ENCODE measurements at places on chromosomes 3 and 15.

DNA sequence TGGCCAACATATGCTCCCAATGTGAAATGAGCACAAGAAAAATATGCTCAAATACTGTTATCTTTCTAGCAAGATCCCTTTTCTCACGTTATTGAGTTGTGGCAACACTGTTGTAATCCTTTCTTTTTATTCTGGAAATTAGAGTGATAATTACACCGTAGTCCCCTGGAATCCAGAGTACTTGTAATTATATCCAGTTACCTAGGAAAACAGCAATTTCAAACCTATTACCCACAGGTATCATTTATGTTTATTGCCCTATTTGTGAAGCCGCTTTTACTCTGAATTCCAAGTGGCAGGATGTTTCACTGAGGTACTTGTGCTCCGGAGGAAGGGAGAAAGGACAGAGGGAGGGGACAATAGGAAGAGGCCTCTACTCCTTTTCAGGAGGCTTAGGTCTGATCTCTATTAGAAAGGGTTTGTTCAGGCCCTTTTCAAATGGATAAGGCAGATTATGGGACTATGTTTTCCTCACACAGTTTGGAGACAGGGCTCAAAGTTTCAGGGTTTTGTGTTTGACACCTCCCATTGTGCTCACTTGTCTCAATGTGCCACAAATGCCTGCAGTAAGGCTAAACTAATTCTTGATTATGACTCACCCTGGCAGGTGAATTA is 646.6 kb downstream of the TUSC7 start:
- DNase-seq: no peak

- DNase-seq: no peak
Measured at GRCh38 chr15:64780600-64781156, 5.3 kb upstream of the RBPMS2 start.

GRCh38 chr15:72887376-72887775 is 103.8 kb upstream of the ADPGK start:
- DNase-seq: no peak

- DNase-seq: no peak
Measured at GRCh38 chr3:42033741-42034140, 57.4 kb upstream of the TRAK1 start.

DNA sequence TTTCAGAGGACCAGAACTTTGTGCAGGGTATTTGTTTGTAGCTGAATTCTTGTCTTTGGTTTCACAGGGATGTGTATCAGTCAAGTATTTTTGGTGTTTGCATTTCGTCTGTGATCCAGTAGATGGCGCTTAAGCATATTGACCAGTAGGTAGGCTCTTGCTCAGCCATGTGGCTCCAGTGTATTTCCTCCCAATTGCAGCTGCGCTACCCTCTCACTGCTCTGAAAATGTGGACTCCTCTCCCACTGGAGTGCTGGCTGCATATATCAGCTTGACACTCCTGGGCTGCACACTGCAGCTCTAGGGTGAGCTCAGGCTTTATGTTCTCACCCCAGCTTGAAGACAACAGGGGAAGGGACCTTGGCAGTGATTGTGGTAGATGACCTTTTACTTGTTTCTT is 1264.3 kb upstream of the ALCAM start:
- DNase-seq: no peak

DNA sequence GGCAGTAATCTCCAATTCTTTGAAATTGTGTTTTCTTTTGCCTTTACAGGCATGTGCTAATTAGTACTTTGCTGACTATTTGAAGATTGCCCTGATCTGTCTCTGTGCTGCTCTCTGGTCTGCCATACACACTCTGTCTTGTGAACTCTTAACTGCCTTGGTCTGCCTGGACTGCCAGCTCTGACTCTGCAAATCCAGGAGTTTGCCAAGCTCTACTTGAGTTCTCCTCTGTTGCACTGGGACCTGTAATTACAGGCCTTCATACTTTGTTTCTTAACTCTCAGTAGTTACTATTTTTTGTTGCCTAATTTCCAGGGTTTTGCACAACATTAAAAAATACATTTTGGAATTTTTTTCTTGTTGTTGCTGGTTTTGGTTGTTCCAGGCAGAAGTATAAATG is 155.0 kb downstream of the RSRC1 start:
- no peak for DNase-seq

DNA sequence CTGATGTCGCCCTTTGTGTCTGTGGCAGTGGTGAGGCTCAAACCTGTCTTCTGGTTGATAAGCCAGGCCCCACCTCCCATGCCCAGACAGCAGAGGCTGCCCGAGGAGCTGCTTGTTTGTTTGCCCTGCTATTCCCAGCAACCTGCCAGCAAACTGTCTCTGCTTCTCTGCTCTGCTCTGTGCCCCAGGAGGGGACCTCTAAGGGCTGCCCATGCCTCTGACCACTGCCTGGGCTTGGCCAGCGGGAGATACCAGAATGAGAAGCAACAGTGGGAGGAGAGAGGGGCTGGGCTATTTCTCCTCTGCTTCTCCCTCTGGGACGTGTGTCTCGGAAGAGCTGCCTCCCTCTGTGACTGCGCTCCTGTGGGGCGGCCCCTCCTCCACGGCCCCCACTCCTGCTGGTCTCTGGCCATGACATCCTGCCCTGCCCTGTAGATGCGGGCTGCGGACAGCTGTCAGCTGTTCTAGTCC is 213.1 kb downstream of the RPLP1 start:
- no peak for DNase-seq

DNA sequence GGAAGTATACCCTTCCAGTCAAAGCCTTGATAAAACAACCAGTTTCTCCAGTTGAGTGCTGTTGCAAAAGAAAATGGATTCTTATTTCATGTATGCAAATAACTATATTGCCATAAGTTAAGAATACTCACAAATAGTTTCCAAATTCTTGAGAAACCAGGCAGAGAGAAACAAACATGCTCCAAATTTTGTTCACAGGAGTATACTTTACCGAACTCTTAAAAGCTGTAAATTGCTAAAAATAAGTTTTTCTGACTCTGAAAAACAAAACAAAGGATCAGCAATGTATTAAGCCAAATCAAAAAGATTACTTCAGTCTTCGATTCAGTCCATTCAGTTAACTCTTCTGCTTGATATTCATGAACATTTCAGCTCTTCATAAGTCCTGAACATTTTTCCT is 646.5 kb downstream of the MCTP2 start:
- DNase-seq: no peak

GRCh38 chr3:105613120-105613519 is 246.4 kb downstream of the ALCAM start:
- DNase-seq: no peak

DNA sequence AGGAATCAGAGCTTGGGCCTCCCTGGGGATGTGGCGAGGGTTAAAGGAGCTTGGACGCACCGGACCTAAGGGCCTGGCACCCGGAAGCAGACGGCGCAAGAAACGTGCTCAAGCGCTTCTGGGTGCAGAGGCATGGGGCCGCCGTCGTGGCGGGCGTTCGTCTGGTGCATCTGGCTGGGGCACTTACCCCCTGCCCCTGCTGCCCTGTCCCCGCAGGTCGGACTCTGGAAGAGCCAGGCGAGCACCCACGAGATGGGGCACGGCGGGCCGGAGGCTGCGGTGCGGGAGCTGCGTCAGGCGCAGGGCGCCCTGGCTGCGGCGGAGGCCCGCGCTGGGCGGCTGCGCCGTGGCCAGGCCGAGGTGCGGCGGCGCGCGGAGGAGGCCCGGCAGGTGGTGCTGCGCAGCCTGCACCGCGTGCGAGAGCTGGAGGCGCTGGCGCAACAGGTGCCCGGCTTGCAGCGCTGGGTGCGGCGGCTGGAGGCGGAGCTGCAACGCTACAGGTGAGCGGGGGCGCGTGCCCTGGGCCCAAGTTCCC is 2.5 kb downstream of the EFCC1 start:
- no peak for DNase-seq

GRCh38 chr15:77030928-77031375 is 36.0 kb downstream of the PSTPIP1 start:
- DNase-seq: no peak

DNA sequence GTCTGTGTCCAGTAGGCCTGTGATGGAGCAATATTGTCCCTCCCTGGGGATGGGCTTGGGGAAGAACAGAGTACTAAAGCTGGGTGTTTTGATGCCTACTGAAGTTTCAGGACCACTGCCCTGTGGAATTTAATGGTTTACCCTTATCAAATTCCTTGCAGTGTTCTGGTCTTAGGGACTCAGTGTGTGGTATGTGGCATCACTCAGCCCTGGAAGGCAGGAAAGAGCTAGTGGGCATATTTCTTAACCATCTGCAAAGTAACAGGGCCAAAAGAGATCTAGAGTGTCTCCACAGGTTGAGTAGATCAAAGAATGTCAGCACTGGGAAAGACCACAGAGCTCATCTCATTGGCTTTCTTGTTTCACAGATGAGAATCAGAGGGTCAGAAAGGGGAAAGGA is 11.8 kb upstream of the SCN10A start:
- DNase-seq: no peak

DNA sequence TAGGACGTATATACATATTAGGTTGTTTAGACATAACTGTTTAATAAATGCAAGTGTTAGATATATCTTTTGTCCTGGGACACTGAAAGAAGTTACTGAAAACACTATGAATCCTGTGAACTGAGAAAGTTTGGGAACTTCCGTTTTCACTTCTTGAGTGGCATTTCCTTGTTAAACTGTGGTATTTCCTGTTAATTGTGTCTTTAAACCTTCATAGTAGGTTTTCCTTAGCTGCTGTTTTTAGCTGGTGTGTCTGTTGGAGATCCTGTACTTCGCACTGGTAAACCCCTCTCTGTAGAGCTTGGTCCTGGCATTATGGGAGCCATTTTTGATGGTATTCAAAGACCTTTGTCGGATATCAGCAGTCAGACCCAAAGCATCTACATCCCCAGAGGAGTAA is 37.1 kb downstream of the ATP6V1A start:
- DNase-seq: no peak

- no peak for DNase-seq
Measured at GRCh38 chr3:186760141-186760833, 23.1 kb upstream of the EIF4A2 start.

DNA sequence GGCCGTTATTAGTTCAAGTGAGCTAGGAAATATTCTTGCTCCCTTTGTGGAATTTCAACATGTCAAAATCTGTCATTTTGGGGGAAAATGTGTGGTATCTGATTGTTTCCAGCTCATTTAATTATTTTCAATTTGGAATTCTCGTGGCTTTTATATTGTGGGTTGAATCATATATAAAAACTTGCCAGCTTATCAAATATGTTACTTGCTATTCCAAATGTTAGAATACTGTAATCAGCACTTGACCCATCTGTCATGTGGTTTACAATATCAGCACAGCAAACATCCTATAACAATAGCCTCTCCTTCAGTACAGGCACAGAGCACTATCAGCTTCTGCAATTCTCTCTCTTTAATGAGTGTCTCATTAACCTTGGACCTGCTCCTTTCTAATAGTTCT is 130.2 kb upstream of the FEZF2 start:
- DNase-seq: no peak

GRCh38 chr15:81924729-81925128 is 121.1 kb downstream of the MEX3B start:
- no peak for DNase-seq

GRCh38 chr3:183817639-183818038 is 7.7 kb downstream of the MAP6D1 start:
- DNase-seq: no peak

- no peak for DNase-seq
Measured at GRCh38 chr3:94004301-94004910, 24.0 kb downstream of the STX19 start.

GRCh38 chr3:26592451-26592850 is 30.1 kb upstream of the LRRC3B start:
- DNase-seq: no peak

DNA sequence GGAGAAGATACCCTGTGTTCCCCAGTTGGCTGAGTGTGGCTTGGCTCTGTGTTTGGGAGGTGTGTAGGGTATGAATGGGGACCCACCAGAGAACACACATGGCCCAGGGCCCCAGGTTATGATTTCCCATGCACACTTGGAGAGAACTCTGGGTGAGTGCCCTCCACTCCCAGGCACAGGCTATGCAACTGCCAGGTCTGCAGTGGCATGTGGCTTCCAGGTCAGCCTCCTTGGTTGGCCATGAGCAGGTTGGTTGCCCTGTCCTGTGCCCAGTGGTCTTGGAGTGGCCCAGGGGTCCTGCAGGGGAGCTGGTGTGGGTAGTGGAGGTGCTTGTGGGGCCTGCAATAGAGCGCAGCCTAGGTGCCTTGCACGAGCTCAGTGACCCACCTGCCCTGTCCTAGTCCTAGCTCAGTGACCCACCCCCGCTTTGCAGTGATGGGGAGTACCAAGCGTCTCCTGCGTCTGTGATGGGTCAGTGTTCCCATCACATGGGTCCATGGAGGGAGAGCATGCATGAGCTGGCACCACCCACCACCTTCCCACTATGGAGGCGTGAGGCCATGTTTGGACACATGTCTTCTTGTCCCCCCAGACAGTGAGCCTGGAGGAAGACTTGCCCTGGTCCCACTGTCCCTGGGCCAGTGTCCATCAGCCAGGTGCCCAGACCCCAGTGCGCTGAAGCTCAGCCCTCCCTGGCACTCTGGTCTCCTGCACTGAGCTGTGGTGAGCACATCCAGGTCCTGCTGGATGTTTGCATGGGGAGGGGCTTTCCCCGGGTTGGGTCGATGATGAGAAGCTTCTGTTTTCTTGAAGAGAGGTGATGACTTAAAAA is 217.3 kb downstream of the SNRPN start:
- no peak for DNase-seq

DNA sequence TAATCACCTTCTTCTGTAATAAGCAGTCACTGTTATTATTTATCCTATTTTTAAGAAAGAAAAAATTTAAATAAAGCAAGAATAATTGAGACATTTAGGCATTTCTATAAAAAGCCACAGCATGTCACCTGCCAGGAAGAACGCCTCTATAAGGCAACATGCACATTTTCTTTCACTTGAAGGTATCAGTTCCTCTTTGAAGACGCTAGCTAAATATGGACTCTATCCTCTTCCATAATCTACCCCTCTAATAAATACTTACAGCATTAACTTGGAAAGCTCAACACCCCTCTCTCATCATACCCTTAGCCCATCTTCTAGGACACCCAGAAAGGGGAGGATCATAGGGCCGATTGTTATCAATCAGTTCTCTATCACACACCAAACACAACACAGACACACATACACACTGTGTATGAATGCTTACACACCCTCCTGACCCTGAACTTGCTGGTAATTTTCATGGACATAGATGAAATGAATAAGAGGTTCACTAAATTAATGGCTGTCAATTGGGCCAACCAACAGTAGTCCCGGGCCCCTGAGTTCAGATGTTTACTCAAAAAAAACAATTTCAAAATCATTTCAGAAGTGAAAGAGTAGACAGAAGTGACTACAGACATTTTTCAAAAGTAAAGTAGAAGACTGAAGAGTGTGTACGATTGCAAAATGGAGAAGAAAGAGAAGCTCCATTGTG is 102.5 kb downstream of the ZMAT3 start:
- DNase-seq: no peak

GRCh38 chr15:65245096-65245856 is 34.0 kb upstream of the CILP start:
- DNase-seq: no peak

- no peak for DNase-seq
Measured at GRCh38 chr3:29392625-29393388, 111.9 kb downstream of the RBMS3 start.

DNA sequence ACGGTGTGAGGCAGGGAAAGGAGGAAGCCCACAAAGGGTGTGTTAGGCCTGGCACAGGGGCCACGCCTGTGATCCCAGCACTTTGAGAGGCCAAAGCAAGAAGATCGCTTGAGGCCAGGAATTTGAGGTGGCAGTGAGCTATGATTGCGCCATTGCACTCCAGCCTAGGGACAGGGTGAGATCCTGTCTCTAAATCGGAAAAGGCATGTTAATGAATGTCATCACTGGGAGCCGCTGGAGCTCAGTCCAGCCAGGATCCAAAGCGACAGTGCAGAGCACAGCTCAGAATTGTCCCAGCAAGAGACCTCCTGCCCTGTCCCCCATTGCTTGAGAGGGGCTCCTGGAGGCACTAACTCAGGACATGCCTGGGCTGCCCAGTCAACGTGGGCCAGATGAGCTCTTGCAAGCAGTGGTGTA is 15.0 kb upstream of the FBLN2 start:
- no peak for DNase-seq
